Neural crest cell (in vitro differentiated cells): ENCODE measurements at places on chromosomes 5 and 9. TPM values are rescaled to one million over a fixed set of nuclear protein-coding genes. Genes with fewer than 3 reads are reported as not detected.

- H3K27me3 ChIP-seq = peaks cover 36% of the 10 kb centered on the region
- no peak for DNase-seq
- H3K27ac ChIP-seq = no peak within 1 kb of the TSS
- H3K4me3 ChIP-seq = no peak within 1 kb of the TSS
- no peaks in the 10 kb centered on the region for H3K36me3 ChIP-seq
Observed at GRCh38 chr5:139389701-139390638, at the start of gene MZB1. TSS of gene MZB1 (minus strand) at chr5:139389913. CDS start at chr5:139389856, 57 bp downstream.

DNA sequence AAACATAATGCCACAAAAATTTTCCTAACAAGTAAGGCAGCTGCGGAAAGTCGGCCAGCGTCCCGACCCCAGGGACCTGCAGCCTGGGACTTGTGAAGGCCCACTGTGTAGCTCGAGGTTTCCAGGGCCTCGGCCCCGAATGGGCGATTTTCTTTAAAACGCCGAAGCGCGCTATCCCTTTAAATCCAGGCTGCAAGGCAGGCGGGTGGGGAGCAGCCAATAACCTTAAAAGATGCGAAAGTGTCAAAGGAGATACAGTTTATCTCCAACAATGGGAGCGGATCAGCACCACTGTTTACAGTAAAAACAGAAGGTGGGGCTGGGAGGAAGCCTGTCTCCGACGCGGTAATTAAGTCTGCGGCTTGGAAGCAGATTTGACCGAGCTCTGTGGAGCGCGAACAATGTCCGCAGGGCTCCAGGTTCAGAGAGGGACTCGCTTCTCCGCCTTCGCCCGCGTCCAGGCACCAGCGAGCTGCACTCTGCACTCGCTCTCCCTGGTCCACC lies 1.7 kb upstream of the ZSWIM6 start:
- no peak for DNase-seq
- H3K36me3 ChIP-seq = peaks cover 3% of the 10 kb centered on the region
- peak overlapping the region; percentile 94 for H3K4me3 ChIP-seq
- H3K4me1 ChIP-seq = peaks cover 49% of the 10 kb centered on the region
- H3K27me3 ChIP-seq = peaks cover 2% of the 10 kb centered on the region

Gene INSL6
- not detected in 2 replicates for total RNA-seq

Gene PCDHB4
- 2.6 and 2.7 TPM in 2 replicates for total RNA-seq

GRCh38 chr5:87949676-87950631 lies 318.7 kb downstream of the TMEM161B start:
- peaks cover 50% of the 10 kb centered on the region for H3K4me1 ChIP-seq
- DNase-seq = no peak
- no peaks in the 10 kb centered on the region for H3K36me3 ChIP-seq
- peak overlapping the region; percentile 34 for H3K4me3 ChIP-seq
- H3K27ac ChIP-seq = no peak overlapping the region
- H3K27me3 ChIP-seq = peaks cover 2% of the 10 kb centered on the region

DNA sequence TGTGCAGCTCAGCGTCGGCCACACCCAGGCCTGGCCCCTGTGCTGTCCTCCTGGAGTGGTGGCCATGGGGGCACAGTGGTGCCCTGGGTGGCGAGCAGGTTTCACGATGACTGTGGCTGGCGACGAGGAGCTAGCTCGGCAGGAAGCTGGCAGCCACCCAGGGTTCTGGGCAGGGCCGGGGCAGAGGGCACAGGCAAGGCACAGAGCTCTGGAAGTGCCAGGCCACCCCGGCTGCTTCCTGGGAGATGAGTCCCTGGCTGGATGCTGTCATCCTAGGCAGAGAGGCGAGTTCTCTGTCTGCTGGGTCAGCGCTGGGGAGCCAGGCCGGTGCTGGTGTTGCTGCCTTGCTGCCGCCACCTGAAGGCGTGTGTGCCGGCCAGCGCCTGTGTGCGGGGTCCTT lies 51.7 kb downstream of the RXRA start:
- peaks cover 31% of the 10 kb centered on the region for H3K4me1 ChIP-seq
- no peaks in the 10 kb centered on the region for H3K36me3 ChIP-seq
- no peak overlapping the region for H3K4me3 ChIP-seq
- DNase-seq = no peak
- H3K27ac ChIP-seq = no peak overlapping the region
- H3K27me3 ChIP-seq = no peaks in the 10 kb centered on the region

Gene ENHO
- 12.0 and 13.2 TPM in 2 replicates for total RNA-seq

Gene PPIP5K2
- 71.8 and 72.9 TPM in 2 replicates for total RNA-seq

- peaks cover 6% of the 10 kb centered on the region for H3K36me3 ChIP-seq
- no peaks in the 10 kb centered on the region for H3K4me1 ChIP-seq
- peaks cover 2% of the 10 kb centered on the region for H3K27me3 ChIP-seq
- H3K4me3 ChIP-seq = no peak overlapping the region
- no peak overlapping the region for H3K27ac ChIP-seq
Observed at GRCh38 chr5:429453-430188, 13.4 kb upstream of the EXOC3 start.

Gene SPINK7
- total RNA-seq = not detected in 2 replicates

Gene TMEM171
- not detected in 2 replicates for total RNA-seq
